ENCODE measurements at places on chromosomes 7 and 10.

GRCh38 chr7:158446281-158446680, 141.3 kb downstream of the PTPRN2 start:
- no peak for DNase-seq

GRCh38 chr7:25482631-25483030, 254.3 kb upstream of the NPVF start:
- no peak for DNase-seq

DNA sequence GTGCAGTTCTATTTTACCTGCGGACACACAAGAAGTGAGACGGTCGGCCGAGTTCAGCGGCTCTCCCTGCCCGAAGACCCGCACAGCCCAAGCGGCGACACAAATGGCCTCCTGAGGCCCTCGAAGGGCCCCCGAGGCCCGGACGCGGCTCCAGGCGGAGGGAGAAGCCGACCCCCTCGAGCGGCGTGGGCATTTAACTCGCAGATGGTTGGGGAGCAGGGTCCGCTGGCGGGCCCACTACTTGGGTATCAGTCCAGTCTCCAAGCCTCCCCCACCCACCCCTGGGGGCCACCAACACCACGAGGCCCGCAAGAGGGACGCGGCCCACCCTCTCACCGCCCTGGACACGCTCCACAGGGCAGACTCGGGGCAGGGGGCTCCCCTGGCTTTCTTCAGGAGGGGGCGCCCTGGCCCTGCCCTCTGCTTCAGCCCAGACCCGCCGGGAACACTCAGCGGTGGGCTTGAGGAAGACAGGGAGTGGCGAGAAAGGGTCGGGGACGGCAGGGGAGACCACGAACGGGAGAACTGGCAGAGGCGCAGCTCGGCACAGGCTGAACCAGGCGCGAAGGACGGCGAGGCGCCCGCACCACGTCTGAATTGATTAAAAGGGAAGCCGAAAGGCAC, 1.7 kb downstream of the IGF2BP3 start:
- no peak for DNase-seq

DNA sequence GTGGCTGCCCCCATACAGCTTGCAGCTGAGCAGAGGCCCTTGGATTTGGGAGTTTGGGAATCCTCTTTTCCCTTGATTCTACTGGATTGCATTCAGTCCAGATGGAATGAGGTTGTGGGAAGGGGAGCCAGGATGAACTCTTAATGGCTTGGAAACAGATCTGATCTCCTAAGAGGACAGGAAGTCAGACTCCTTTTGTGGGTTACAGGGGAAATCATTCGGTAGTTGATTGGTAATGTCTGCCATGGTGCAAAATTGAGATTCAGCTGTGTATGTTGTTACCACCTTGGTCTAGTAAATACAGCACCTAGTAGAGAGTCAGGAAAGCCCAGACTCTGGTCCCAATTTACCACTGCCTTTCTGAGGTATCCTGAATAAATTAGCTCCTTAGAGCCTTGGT, 144.2 kb upstream of the TNRC18 start:
- no peak for DNase-seq

- no peak for DNase-seq
Measured at GRCh38 chr10:45433716-45434469, 59.9 kb downstream of the ALOX5 start.

- DNase-seq = no peak
Measured at GRCh38 chr10:103140469-103140868, 52.6 kb downstream of the NT5C2 start.

DNA sequence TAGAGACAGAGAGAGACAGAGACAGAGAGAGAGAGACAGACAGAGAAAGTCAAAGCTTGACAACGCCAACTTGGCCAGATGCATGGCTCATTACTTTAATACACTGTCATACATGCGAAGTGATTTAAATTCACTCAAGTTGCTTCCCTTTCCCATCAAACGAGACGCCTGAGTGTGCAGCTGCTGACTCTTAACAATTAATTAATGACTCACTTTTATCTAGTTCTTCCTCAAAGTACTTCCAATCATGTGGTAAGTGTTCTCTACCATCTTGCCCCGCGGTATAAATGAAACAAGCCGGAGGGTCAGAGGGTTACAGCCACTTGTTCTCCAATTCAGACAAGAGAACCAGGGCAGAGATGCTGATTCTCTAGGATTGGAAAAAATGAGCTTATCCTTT, 90.8 kb downstream of the SFMBT2 start:
- no peak for DNase-seq

- DNase-seq = no peak
Measured at GRCh38 chr7:139382439-139382838, 22.7 kb downstream of the LUC7L2 start.

GRCh38 chr7:140881507-140882228, 43.1 kb downstream of the BRAF start:
- DNase-seq = no peak

DNA sequence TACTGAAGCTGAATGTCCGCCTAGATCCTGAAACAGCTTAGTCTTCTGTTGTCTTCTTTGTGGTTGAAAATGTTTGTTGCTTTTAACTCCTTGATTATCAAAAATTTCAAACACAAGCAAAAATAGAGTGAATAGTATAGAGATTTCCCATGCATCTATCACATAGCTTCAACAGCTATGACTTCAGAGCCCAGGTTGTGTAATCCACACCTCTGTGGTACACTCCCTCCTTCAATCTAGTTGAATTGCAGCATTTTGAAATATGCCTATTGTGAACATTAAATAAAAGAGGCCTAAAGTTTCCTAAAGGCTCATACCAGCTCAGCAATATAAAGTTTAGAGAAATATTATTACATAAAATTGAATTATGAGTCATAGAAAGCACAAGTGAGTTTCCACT, 204.7 kb upstream of the HDAC9 start:
- no peak for DNase-seq

GRCh38 chr7:34041707-34042106, 136.4 kb downstream of the BMPER start:
- DNase-seq = no peak

GRCh38 chr10:59873896-59874295, 32.5 kb downstream of the CCDC6 start:
- no peak for DNase-seq

DNA sequence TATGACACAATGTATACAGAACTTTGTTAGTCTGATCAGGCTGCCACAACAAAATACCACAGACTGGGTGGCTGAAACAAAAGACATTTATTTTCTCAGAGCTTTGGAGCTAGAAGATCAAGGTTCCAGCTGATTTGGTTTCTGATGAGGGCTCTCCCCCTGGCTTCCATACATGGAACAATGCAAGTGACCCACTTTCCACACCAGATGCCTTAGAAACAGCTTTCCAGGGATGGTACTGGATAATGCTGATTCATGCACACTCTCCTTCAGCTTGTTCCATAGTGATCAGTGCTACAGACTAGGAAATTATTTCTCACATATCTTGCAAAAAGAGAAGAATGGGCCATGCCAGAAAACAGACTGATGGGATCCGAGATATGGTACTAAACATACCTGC, 1274.9 kb upstream of the SORCS1 start:
- DNase-seq = no peak

DNA sequence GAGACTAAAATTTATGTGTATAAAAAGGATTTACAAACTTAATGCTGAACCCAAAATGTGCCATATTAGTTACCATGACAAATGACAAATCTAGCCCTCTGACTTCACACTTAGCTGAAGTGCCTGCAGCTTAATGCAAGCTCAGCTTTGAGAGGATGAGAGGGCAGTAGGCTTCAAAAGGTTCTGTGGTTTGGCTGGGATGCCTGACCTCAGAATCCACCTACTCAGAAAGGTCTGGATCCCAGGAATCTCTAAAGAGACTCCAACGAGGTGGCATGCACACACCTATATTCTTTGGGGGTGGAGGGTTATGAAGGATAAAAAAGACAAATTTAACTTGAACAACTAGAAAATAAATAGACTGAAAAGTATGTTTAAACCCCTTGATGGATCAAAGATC, 213.4 kb downstream of the TAX1BP1 start:
- no peak for DNase-seq

DNA sequence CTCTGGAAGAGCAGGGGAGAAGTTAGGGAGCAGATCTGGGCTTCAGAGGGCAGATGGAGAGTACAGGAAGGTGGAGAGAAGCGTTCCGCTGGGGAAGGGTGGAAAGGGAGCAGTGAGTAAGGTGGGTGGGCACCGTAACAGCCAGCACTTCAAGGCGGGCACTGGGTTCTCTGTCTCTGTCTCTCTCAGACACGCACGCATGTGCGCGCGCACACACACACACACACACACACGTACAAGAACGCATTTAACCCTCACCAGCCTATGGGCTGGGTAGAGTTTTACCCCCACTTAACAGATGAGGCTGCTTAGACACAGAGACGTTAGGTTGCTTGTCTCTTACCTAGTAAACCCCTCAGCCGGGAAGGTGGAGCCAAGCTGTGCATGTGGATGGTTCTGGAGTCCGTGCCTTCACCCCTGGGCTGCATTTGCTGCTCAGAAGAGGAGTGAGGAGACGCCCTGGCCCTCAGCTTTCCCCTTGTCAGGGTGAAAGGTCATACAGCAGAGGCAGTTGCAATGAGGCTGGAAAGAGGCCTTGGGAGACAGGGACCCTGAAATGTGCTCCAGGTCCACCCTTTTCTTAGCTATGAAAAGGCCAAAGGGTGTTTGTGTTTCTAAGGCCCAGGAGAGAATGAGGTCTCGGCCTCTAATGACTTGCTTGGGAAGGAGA, 16.0 kb downstream of the ADCYAP1R1 start:
- no peak for DNase-seq

DNA sequence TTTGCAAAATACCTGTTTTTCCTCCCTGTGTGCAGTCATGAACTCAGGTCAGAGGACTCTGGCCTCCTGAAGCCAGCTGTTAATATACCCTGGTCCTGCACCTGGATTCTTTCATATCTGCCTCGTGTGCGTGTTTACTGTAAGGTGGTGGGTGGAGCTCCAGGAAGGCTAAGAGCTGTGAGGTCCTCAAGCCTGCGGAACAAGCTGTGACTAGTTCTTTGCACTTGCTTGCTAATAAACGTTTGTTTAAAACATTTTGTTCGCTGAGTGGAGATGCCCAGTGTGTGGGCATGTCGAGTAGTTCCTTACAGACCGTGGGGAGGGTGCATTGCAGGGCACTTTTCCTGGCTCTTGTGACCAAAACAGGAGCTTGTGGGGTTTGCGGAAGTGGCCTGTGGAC, 139.0 kb downstream of the DOCK1 start:
- no peak for DNase-seq

DNA sequence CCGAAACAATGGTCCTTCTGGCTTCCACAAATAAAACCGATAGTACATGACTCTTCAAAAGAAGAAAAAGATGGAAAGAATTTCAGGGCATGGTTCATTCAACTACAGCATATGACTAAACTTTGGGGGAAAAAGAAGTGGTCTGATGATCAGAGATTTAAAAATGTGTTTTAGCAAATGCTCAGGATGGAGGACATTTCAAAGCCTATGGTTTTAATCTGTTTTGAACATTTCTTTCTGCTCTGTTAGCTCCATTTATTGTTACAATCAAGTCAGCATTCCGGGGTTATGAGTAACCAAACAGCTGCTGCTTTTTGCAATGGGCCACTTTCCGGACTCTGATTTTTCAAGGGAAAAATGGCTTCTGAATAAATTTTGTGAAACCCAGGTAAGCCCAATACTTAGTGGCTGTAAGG, 142.4 kb downstream of the CUBN start:
- no peak for DNase-seq

DNA sequence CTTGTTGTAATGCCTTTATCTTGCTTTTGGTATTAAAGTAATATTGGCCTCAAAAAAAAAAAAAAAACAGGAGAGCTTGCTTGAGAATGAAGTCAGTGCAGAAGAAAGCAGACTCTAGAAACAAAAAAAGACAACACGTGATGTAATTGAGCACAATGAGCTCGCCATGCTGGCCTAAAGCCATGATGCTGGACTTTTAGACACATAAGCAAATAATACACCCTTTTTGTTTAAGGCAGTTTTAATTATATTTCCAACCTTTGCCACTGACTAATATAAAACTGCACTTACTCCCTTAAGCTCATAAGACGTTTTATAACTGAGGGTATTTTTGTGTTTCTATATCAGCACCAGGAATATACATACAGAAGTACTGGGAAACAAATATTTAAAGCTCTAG, 798.3 kb downstream of the KCNMA1 start:
- DNase-seq = no peak

DNA sequence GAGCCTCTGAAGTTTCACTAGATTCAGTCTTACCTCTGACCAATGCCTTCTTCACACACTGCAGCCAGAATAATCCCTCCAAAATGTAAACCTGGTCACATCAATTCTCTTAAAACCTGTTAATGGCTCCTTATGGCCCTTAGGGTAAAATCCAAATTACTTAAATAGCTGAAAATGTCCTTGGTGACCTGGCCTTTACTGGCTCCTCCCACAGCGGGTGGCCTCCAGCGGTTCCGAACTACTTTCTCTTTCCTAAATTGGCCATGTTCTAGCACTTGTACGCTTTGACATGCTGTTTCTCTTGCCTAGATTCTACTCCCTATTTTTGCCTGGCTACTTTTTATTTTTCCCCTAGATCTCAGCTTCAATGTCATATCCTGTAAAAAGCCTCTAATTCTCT, 36.1 kb downstream of the AGK start:
- no peak for DNase-seq

- no peak for DNase-seq
Measured at GRCh38 chr7:36746347-36746746, 22.1 kb upstream of the AOAH start.

- no peak for DNase-seq
Measured at GRCh38 chr7:157560258-157560654, 223.5 kb downstream of the DNAJB6 start.

DNA sequence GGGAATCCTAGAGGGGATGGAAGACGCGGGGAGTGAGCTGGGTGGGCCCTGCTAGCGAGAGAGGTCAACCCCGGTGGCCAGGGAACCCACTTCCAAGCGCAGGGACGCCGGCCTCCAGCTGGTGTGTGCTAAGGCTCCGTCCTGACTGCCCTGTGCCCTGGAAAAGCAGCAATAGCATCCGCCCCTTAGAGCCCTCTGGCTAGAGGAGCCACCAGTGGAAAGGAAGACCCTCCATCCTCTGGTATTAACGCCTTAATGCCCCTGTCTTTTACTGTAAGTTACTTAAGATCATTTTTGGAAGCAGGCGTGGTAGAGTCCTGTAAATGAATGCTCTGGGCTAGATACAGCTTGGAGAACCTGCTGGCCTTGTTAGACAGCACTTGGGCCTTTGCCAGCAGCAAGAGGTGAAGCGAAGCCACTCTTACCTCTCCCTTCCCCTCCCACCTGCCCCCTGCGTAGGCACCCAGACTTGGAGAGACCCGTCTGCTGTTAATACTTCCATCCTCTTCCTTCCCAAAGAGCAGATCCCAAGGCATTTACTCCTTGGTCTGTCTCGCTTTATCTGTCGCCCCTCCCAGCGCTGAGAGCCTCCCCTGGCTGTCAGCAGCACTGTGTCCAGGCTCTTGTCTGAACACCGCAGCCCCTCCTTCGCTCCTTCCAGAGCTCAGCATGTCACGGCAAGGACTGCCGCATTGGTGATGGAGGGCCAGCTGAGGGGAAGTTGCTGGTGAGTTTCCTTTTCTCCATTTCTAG, 4.6 kb downstream of the REPIN1 start:
- DNase-seq = no peak

- no peak for DNase-seq
Measured at GRCh38 chr7:127755965-127756364, 104.0 kb downstream of the SND1 start.
